ENCODE measurements at places on chromosomes 3 and 15.

GRCh38 chr3:13111873-13112520, 38.8 kb upstream of the IQSEC1 start:
- DNase-seq, result no peak

DNA sequence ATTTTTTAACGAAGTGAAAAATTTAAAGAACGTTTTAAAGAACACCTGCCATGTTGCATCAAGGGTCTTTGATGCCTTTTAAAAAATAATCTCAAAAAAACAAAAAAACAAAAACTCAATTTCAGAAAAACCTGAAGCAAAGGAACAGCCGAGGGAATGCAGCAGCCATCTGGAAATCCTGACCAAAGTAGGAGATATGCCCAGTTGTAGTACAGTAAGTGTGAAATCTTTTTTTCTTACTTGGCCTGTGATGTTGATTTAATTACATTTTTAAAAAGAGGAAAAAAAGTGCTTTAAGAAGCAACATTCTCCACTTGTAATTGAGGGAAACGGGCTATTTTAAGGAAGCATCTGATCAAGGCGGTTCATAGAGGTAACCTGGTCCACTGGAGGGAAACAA, 213.7 kb upstream of the GAP43 start:
- no peak for DNase-seq

- DNase-seq, result no peak
These were observed 10.3 kb upstream of the EIF1B start for GRCh38 chr3:40299130-40299720.

- no peak for DNase-seq
These were observed 12.5 kb downstream of the DPH6 start for GRCh38 chr15:35533130-35534110.

- DNase-seq, result no peak
These were observed 298.8 kb downstream of the MEX3B start for GRCh38 chr15:81747026-81747425.

DNA sequence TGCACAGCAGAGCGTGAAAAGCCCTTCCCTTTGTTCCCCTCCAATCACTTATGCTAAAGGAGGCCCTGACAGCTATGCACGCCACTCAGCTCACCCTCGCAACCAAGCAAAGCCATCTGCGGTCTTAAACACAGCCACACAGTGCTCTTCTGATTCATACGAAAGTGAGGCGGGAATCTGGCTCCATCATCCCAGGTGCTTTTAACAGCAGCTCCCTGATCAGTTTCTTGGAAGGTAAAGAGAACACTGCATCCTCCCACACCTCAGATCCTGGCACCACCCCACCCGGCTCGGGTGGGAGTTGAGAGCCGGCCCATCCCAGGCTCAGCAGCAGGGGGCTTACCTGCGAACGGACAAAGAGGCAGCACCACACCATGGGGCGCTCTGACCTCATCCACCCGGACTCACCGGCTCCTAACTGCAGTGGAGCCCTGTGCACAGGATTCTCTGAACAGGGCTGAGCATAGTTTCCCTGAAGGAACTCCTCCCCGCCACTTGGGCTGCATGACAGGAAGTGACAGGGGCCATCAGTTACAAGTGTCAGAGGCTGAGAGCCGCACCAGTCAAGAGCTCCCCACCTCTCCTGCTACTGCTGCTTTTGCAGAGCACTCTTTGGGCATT, 114.3 kb upstream of the ARHGEF3 start:
- DNase-seq, result peak; percentile 33

GRCh38 chr3:163548015-163548414, 1530.3 kb downstream of the SI start:
- DNase-seq, result no peak

DNA sequence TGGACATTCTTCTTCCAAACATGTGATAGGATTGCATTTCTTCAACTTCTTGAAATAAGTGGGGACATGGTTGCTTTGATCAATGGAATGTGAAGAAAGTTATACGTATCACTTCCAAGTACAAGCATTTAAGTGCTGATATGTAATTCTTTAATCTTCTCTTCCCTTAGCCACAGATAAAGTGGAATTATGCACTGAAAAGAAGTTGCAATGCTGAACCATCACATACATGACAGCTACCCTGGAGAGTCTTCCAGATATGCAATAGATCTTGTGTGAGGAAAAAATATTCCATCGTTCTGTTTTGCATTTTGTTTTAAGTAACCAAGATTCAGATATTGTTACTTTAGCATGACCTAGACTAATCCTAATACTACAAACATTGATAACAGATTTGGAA, 674.3 kb downstream of the NSUN3 start:
- DNase-seq, result no peak

All from stimulated activated CD4-positive, alpha-beta T cell treated with anti-CD3 and anti-CD28 coated beads, Interleukin-1b, Interleukin-23, amount 100 ng/mL, for 4 hours (primary cell).